ENCODE measurements at places on chromosomes 12 and 14.
A peak's percentile ranks its signal among the peaks of the same experiment; 100 is the strongest.

DNA sequence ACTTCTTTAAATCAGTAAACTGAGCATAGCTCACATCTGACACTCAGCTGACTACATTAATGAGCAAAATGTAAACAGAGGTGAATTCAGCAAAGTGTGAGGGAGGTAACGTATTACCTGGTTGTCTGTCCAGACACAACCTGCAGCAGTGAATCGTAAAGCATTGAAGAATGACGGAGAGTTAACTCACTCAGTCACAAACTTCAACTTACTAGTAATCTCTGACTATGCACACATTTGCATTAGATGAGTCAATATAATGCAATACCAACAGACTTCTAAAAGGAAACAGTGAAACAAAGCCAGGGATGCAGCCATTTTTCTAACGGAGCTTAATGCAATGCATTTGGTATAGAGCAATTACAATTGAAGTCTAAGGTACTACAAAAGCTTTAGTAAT, 40.0 kb downstream of the STX2 start:
- DNase-seq = no peak

DNA sequence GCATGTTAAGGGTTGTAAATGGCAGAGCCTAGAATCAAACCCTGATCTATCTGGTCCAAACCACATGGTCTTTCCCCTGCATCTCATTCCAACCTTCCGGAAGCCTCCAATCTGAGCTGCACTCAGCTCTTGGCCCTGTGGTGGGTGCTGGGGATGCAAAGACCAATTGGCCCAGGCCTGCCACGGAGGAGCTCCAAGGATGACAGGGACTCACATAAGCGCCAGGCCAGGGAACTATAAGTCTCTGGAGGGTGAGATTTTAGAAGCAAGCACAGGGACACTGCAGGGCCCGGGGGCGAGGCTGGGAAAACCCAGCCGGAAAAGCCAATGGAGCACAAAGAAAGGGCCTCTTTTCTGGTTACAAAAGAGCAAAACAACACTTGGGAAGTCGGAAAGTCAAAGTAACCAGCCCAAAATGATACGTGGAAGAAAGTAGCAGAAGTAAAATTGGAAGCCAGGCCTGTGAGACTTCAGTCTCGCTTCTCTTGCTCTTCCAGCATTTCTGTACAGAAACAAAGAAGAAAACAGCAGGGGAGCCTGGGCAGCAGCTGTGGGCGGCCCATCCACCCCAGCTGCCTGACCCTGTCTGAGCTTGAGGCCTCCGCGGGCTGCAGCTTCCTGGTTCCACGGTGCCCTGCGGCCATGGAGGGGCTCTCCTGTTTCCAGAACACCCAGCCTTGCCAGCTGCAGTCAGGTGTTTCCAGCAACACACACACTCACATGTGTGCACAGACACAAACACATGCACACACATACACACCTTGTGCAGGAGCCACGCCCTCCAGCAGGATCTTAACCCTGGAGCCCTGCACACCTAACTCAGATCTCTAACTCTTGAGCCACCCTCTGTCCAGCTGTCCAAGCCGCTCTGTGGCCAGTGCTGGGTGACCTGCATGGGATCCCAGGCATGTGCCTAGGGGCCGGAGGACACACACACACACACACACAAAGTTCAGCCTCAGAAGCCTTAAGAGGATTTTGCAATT, 178.2 kb downstream of the BCL11B start:
- no peak for DNase-seq

DNA sequence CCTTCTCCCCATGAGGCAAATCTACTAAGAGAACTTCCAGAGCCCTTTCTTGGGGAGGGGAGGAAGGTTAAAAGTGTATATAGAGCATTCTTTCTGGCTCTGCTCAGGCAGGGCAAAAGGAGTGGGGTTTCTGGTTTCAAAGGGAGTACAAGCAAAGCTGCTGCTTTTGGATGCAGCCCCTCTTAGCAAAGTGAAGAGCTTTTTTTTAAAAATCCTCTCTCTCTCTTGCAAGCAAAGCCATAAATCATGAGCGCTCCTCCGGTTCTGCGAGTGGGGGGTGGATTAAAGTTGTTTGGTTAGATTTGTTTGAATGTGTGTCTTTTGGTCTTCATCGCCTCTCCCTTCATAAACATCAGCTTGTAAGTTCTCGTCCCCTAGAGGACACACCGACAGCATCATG, 546.6 kb upstream of the TBX3 start:
- DNase-seq = no peak

- peak; percentile 100 for DNase-seq
Measured at GRCh38 chr12:54280468-54281260, at the start of gene HNRNPA1. TSS of gene HNRNPA1 (plus strand) at chr12:54280726. CDS start at chr12:54280808, 82 bp downstream.

GRCh38 chr12:47024463-47024862, 55.0 kb upstream of the PCED1B start:
- no peak for DNase-seq

DNA sequence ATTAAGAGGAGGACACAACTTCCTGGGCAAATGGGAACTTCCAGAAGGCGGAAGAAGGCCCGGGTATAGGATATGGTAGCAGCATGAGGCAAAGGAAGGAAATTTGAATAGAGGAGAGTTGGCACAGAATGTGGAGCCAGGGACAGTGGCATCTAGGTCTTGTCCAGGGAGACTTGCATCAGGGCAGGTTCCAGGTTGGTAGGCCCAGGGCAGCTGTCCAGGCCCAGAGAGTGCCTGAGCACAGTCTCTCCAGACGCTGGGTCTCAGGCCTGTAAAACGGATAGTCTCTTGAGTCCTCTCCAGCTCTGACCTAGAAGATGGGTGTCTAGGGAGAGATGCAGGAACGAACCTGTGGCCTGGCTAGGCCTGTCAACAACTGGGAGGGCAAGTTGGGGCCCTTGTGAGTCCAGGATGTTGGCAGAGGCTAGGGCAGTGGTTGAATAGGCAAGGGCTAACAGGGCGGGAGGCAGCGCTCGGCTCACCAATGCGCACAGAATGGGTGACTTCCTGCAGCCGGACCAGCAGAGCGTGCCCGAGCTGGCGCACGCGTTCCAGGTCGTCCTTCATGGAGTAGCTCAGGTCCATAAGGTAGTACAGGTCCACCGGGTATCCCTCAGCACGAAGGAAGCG, 9.9 kb downstream of the ITGB7 start:
- DNase-seq = no peak

GRCh38 chr12:106455111-106455510, 97.6 kb downstream of the POLR3B start:
- DNase-seq = no peak

DNA sequence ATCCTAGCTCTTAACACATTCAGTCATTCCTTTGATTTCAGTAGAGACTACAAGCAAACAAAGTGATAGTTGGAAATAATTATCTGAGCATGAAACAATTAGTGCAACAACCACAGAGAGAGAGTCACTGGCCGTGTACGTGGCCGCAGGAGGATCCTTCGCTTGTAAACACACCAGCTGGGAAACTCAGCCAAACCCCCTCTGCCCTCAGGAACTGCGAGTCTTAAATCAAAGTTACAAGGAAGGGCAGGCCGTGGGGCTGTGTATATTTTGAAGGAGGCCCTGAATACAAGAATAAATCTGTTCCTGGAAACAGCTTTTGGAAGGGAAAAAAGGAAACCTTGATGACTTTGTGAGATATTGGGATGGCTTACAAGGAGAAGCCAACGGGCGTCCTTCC, 164.5 kb downstream of the ANO2 start:
- DNase-seq = no peak

- no peak for DNase-seq
Measured at GRCh38 chr14:68705741-68706283, 87.1 kb downstream of the ZFP36L1 start.

GRCh38 chr12:93199831-93200236, 177.9 kb upstream of the NUDT4 start:
- no peak for DNase-seq

DNA sequence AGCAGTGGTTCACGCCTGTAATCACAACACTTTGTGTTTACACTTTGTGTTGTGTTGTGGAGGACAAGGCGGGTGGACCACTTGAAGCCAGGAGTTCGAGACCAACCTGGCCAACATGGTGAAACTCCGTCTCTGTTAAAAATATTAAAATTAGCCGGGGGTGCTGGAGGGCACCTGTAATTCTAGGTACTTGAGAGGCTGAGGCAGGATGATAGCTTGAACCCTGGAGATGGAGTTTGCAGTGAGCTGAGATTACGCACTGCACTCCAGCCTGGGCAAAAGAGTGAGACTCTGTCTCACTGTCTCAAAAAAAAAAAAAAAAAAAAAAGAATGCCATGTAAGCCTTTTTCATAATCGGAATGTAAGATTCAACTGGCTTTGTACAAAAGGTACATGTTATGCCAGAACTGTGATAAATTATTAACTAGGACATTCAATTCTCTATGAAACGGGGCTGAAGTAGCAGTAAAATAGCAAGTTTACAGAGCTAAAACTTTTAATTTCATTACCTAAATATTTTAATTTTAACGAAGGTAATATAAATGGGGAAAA, 13.9 kb upstream of the PITPNM2 start:
- DNase-seq = no peak

DNA sequence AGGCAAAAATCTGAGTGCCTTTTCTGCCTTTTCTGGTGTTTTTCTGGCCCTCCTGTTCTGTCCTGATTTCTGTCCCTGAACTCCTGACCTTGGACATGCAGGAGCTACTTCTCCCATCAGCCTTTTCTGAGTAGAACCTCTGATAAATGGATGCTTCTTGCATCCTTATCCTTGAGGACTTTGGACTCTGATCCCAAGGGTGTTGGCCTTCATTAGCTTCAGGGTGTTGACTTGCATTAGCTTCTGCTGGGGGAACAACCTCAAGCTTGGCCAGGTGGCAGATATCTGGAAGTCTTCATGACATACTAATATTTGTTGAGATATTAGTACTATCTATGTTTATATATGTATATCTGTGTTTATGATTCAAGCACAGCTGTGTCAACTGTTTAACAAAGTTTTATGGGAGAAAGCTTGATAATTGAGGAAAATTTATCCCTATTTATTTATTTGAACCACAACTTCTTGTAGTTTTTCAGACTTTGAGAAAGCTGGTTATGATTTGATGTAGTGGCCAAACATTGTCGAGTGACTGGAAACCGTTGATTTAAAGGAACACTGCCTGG, 124.3 kb downstream of the CHST11 start:
- DNase-seq = no peak

All from AG10803 (cell line).